ENCODE measurements at places on chromosomes 5 and 9.

- DNase-seq = no peak
Observed at GRCh38 chr9:89446261-89446960, 51.5 kb downstream of the SEMA4D start.

DNA sequence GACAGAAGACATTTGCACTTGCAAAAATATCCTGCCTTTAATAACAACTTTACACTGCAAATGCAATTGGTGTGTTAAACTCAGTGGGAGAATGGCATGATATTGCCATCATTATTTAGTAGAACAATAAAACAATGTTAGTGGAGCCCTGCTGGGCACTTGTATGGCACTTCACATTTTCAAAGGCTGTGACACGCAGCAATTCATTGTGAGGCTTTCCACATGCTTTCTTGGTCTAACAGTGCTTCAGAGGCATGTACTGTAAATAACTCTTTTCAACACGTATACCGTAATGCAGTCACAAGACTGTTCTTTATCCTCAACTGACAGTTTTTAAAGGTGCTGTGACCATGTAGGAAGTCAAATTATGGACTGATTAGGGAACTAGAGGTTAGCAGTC lies 155.5 kb upstream of the EPB41L4A start:
- no peak for DNase-seq

GRCh38 chr5:159836691-159837090 lies 79.6 kb upstream of the ADRA1B start:
- DNase-seq = no peak

DNA sequence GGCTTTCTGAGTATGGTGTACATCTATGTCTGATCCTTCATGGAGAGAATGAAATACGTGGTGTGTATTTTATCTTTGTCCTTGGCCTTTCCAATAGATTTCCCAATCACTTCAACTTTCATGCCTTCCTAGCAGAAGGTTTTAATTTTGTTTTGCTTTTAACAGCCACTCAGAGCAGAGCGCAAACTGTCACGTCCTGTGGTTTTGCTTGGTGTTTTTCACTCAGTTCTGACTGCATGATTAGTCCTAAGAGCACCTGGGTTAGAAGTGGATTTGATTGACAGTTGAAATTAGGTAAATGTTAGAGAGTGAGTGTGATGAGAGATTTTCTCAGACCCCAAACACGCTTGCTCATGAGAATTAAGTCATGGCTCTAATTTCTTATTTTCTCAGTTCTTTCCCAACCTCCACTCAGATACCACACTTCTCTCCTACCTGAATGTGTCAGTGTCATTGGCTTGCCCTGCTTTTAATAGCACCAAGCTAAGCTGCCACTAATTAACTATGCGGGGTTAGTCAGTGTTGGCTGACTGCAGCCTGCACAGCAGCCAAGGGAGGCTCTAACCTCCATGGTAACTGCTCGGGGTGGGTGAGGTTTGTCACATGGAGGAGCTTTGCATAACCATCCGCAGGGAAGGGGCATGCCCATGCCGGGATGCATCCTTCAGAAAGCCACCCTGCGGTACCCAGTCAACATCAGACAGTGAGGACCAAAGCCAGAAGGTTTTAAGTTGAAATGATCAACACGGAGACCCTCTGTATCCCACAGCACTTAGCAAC lies 173.4 kb downstream of the NR3C1 start:
- peak; percentile 91 for DNase-seq

DNA sequence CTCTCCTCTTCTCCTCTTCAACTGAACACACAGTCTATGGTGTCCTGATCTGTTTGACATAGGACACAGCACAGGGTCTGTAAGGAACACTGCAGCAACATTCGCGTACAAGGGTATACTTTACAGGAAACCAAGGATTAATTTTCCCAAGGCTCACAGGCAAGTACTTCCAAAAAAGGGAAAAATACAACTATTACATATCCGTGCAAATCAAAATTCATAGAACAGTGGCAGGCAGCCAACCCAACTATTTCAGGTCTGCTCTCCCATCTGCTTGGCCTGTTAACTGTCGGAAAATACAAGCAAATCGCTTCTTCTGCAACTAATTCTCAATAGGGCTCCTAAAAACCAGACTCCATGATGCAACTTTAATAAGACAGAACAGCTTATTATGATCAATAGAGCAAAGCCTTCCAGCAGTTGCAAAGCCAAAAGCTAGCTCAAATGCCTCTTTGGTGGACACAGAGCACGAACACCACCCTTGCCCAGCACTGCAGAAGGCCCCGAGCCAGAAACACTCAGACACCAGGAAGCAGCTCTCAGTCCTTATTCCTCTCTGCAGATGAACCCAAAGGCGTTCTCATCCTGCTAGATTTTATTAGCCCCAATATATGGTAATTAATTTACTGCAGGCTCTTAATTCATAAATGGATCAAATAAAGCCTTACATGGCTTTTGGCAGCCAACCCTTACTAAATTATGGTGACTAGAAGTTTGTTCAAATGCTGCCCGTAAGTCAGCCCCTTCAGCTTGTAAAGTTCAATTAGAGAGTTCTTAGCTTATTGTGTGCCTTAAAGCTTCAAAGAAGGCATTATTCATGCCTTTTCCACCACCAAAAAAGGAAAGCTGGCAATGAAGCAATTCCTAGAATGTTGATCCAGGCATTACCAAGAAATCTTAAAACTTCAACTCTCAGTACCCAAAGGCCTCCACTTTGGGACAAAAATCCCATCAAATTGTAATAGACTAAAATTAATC lies 68.8 kb downstream of the ZNF608 start:
- DNase-seq = no peak

DNA sequence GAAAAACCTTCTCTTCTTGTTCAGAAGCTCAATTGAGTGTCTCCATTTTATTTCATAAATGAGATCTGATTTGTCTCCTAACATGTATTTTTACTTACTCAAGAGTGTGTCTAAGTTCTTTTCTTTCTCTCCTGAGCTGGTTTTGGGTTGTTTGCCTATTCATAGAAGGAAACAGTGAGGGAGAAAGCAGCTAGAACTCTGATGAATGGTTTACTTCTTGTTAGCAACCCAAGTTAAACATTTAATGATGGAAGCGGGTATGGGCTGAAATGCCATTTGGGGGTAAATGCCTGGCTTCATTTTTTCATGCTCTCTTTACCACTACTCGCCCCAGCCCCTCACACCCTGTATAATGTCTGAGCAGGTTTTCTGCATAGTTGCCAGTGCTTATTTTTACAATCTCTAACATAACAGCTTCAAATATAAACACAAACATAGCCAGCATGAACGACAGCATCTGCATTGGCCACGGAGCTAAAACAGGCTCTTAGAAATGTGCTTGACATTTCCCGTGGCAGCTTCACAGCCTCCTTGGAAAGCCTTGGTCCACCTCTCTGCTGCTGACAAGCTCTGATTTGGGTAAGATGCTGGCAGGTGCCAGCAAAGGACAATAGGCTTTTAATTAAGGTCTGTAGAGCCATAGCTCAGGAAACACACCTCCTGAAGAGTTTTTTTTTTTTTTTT lies 321.1 kb downstream of the ARHGEF28 start:
- no peak for DNase-seq

DNA sequence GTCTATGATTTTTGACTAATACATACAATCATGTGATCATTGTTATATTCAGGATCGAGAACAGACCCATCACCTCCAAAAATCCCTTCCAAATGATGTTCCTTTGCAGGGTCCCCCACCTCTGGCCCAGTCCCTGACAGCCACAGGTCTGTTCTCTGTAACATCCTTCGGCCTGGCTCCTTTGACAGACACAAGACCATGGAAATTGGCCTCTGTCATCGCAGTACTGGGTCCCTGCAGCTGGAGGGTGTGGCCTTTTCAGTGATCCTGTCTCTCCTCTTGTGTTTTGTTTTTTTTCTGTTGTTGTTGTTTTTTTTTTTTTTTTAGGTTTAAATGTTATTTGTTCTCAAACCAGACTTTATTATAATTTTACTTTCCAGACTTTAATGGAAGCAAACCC lies 27.4 kb upstream of the ANKRD33B start:
- no peak for DNase-seq

DNA sequence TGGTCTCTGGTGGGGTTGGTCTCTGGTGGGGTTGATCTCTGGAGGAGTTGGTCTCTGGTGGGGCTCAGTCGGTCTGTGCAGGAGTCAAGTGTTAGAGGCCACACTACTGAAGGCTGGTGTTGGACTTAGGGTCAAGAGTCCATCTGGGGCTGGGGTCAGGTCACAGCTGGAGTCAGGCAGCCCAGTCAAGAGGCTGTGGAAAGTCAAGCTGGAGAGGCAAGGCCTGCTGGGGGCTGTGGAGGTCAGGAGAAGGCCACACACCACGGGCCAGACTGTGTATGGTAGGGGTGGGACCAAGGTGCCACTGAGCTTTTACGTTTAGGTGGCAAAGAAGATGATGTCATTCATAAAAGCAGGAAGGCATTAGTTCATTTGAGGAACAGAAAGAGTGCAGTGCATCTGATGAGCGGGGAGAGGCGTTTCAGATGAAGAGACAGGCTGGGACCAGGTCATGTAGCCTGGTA lies 16.7 kb upstream of the CD74 start:
- DNase-seq = no peak

DNA sequence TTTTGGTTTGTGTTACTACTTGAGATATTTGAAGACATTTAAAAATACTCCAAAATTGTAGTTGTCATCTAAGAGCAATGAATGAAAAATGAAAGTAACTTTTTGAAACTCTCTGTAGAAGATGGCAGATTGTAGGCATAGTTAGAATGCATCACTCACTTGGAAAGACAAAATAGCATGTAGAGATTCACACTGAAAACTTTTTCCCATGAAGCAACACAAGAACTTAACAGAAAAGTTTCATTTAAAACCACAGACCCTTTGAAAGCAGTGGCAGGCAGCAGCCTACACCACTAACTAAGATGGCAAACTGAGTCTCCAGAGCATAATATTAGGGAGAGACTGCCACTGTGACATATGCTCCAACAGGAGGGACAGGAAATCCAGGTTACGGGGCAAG lies 18.9 kb upstream of the FAM174A start:
- no peak for DNase-seq

DNA sequence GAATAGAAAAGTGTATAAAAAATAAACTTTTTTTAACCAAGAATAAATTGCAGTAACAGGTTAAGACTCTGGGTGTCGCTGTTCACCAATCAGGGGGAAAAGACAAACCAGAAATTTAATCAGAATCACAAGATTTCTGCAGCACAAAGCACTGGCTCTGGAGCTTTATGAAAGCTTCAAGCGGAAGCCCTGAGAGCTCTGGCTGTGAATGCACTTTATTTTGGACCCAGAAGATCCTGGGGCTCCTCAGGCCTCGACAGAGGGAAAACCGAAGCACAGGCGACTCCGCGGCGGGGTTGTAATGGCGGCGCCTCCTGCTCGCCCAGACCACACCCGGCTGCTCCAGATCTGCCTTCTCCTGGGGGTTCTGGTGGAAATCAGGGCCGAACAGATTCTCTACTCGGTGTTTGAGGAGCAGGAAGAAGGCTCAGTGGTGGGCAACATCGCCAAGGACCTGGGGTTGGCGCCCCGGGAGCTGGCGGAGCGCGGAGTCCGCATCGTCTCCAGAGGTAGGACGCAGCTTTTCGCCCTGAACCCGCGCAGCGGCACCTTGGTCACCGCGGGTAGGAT lies at the start of gene PCDHGA4:
Gene PCDHGA4, plus strand, starts transcription at position 122 of the 570 bp plus-strand sequence. Its CDS starts 87 bp downstream, at position 209.
- no peak for DNase-seq

DNA sequence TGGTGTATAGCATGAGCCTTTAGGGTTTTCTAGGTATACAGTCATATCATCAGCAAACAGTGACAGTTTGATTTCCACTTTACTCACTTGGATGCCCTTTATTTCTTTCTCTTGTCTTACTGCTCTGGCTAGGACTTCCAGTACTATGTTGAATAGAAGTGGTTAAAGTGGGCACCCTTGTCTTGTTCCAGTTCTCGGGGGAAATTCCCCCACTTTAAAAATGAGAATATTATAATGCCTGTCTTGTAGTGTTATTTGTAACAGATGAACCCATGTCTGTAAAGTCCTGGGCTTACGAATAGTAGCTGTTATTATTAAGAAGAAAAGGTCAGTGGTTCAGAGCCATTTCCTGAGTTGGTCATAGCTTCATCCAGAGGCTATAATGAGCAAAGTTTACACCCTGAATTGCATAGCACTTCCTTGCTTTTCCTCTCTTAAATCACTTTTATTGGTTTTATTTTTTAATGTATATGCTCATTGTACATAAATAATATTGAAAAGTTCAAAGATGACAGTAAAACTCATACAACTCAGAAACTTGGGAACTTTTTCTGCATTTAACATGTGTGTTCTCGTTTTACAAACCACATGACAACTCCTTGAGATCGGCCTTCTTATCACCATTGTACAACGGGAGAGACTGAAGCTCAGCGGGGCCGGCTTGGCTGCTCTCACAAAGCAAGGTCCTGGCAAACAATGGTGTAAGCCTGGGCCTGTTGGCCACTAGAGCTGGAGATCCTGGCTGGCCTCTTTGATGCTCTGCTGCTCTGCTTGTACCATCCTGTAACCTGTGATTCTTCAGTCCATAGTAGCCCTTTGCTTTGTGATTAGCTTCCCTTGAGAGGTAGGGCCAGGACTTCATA lies 85.2 kb downstream of the CYFIP2 start:
- DNase-seq = no peak

GRCh38 chr5:111583758-111584203 lies 71.4 kb upstream of the STARD4 start:
- DNase-seq = no peak

DNA sequence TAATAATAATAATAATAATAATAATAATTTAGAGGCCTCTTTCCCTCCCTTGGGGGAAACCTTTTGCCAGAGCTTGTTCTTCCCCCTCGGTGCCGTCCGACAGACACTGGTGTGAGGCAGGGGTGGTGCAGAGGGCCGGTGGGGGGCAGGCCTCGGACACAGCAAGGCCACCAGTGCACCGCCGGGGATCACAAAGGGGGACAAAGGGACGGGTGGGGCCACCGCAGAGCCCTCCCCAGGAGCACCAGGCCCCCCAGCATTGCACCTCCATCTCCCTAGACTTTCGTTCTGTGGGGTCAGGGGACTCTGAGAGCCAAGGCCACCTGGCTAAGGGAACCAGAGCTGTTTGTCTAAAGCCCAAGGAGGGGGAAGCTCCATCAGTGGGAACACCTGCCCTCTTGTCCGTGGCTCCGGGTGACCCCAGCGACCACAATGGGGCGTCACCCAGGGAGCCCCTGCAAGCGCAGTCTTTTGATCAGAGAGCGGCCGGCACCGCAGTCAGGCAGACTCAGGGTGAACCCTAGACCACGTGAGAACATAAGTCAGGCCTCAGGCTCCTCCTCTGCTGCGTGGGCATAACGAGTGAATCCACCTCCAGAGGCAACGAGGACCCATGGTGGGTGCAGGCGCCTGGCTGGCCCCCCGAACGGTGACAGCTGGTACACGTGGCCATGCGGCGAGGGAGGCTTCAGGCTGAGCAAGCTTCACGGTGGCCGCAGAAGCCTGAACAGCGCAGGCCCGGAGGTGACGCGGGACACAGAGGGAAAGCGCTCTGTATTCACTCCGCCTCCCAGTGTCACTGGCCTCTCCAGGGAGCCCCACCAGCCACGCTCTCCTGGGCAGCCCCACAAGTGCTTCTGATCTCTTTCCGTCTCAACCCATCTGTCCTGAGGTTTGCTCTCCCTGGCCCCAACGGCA lies 12.0 kb upstream of the QSOX2 start:
- no peak for DNase-seq

GRCh38 chr5:138096997-138097828 lies 13.4 kb downstream of the WNT8A start:
- no peak for DNase-seq

- DNase-seq = no peak
Observed at GRCh38 chr5:179530069-179530998, 20.0 kb upstream of the RUFY1 start.

Measured in Jurkat, Clone E6-1 (cell line).